Astrocyte of the spinal cord (primary cell): ENCODE measurements at places on chromosomes 12 and 14.

- DNase-seq: no peak
Measured at GRCh38 chr14:93099196-93099595, 16.5 kb downstream of the ITPK1 start.

DNA sequence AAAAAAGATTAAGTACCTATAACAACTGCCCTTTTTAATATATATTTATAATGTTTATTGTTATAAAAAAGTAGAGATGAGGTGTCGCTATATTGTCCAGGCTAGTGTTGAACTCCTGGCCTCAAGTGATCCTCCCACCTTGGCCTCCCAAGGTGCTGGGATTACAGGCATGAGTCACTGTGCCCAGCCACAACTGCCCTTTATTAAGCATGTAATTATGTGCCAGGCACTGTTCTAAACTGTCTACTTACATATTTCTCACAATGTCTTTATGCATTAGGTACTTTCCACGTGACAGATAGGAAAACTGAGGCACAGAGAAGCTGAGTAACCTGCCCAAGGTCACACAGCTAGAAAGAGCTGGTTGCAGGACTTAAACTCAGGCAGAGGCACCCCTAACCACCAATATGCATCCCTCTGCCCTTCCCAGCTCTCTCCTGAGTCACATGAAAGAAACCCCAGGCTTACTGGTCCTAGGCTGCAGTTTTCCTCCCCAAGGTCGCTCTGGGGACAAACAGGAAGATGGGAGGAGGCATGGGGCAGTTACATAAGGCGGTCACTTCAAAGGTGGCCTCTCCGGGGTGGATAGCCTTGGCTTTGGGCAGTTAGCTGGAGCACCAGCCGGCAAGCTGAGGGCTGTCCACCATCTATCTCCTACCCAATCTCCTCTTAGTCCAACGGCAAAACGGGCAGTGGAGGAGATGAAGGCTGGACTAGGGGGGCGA, 54.6 kb upstream of the TBX3 start:
- no peak for DNase-seq

- DNase-seq: peak; percentile 82
Measured at GRCh38 chr14:46571970-46572369, 79.6 kb downstream of the RPL10L start.

GRCh38 chr14:50624447-50624846, 43.7 kb downstream of the SAV1 start:
- no peak for DNase-seq

DNA sequence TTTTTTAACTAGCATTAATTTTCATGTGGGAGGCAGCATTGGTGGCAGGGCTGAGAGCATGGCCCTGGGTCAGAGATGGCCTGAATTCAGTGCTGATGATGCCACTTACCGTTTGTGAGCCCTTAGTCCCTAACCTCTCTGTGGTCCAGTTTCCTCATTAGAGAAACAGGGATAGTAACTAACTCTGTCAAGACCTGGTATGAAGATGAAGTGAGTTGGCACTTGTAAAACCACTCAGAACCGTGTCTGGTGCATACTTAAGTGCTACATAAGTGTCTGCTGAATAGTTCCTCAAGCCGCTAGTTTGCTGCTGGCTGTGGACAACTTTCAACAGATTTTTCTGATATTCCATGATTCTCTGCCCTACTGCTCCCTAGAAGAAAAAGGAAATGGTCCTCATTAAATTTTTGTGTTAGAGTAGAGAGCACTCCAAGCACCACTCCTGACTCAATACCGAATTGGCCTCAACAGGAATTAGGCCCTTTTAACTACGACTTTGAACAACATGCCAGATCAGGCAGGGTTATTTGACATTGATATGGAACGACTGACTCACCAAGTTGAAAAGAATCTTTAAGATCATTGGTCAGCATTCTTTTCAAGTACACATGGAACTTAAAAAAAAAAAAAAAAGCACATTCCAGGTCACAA, 250.2 kb downstream of the ANO2 start:
- no peak for DNase-seq

- DNase-seq: peak; percentile 92
Measured at GRCh38 chr12:126337556-126338441, 1272.6 kb downstream of the AACS start.

DNA sequence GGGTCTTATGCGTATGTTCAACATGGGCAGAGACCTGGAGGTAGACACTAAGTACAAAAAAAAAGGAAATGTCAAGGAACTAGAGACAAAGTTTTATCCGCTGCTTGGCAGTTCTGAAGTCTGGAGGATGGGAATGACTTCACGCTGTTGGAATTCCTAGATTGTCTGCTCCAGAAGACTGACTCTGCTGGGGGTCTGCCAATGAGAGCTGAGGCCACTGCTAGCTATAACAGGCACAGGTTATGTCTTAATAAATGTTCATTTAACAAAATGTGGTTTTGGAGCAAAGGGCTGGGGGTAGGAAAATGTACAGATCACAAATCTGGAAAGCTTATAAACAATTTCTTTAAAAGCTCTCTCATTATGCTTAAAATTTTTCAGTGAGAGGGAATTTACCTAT, 5.9 kb downstream of the RNASE8 start:
- DNase-seq: peak; percentile 79

DNA sequence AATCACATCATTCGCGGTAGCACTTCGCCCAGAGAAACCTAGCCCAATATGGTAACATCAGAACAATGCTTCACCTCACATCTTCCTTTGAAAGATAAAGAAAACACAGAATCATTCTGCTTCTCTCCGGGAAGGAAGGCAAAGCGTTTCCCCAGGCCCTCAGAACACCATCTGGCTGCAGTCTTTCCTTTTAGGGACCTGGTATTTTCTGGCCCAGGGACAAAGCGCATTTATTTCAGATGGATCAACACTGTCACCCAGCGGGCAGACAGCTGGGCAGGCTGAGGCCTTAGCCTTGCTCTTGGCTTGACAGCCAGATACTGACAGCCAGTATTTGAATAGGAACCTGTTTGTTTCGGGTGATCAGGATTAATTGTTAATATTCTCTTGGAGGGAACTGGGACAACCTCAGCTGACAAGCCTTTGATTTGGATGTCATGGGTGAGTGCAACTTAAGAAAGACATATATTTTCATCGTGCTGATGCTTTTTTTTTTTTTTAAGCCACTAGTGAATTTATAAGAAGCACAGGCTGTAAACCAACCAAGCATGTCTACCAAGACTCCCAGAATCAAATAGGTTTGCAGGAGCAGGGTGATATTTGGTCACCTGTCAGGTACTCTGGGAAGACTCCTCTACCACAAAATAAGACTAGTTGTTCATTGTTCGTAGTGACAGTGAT, 118.9 kb downstream of the VEZT start:
- peak; percentile 89 for DNase-seq

DNA sequence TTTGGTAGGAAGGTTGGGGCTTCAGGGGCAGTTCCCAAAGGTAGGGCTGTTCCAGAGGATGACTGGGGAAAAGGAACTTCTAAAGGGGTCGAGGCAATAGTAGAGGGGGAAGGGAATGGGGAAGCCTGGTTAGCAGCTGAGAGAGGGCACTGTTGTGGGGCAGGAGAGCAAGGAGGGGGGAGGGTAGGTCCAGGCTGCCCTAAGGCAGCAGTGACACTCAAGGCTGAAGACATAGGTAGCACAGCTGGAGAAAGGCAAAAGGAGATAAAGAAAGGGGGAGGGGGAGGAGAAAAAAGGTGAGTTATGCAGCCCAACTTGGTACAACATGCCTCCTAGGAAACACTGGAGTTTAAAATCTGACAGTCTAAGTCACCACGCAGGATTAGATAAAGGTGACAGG, 3.9 kb downstream of the NACA start:
- no peak for DNase-seq

DNA sequence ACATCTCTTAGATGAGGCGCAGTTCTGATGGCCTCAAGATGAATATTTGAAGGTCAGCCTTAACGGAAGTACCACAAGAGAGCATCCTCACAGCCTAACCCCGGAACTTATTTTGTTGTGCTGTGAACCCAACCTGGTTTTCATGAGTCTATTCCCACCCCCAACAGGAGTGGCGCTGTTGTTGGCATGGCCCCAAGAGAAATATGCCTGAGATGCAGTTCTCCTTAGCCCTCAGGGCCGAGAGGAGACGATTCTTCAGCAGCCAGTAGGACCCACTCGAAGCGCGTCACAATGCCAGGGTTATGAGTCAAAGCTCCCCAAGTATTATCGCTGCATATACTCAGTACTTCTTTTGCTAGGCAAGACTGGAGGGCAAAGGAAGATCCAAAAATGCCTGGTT, 24.5 kb upstream of the BCL11B start:
- DNase-seq: no peak

- DNase-seq: no peak
Measured at GRCh38 chr12:109580684-109581333, 7.2 kb downstream of the MVK start.

DNA sequence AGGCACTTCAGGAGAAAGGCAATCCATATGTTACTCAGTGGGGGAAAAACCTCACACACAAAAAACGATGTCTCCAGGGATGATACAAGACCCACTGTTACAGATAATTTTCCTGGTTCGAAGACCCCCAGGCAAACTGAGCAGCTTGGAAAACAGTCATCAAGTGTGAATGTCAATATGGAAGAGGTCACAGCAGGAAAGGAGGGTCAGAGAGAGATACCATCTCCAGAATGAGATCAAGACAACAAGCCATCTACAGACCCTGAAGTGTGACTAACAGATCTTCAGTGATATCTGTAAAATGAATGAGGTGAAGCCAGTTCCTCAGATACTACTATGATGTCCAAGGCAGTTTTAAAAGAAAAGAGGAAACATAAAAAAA, 28.6 kb downstream of the GNS start:
- no peak for DNase-seq
